Mesenchymal stem cell (in vitro differentiated cells and primary cell): ENCODE measurements at places on chromosomes 6 and 20.
A peak's percentile ranks its signal among the peaks of the same experiment; 100 is the strongest.

DNA sequence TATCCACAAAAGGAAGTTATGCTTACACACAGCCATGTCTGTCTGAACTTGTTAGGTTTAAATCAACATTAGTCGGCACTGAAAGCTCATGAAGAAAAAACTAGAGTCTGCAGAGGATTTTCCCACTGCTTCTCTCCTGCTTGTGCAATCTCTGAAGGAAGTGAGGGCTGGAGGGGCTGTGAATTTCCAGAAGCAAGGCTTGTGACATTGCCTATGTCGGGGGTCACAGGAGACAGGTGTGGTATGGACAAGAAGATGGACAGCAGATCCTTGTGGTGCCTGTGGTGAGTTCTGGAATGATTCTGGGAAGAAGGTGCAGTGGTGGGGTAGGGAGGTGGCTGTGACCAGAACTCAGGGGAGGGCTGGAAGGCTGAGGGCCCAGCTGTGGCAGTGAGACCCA, 84.3 kb upstream of the TRAF3IP2 start:
- DNase-seq = no peak

DNA sequence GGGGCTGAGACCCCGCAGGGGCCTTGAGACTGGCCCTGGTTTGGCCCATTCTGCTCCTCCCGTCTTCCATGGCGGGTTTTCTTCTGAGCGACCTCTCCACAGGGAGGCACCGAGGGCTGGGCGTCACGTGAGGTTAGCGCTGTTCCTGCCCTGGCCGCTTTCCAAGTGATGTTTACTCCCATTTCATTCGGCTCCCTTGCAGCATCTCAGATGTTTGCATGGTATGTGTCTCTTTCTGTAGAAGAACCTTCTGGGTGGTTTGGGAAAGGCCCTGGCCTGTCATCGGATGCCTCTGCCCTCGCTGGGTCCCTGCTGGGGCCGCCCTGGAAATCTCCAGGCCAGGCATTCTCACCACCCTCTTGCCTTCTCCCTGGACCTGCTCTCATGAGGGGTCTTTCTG, 17.3 kb downstream of the RAMACL start:
- DNase-seq = no peak

DNA sequence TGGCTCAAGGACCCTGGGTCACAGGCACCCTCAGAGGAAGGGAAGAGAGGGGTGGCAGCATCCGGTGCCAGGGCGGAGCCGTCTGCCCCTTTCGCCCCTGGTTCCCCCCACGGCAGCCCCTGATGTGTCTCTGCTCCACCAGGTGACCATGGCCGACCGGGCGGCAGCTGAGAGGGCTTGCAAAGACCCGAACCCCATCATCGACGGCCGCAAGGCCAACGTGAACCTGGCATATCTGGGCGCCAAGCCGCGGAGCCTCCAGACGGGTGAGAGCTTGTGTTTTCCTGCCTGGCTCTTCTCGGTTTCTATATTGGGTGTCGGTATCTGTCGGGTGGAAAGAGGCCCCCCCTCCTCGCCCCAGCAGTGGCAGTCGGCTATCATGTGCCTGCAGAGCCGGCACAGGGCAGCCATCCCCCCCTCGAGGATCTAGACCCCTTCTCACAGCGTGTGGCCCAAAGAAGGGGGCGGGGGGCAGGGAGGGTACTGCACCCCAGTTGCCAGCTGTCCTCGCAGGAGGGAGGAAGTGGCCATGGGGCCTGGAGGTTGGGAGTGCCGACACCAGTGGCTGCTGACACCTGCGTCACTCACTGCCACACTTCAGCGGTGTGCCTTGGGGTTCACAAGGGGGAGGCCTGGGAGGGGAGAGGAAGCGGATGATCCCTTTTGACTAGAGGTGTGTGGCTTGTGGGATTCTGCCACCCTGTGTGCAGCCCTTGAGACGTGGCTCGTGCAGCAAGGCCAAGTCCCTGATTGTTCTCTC, 1.5 kb downstream of the RBM38 start:
- DNase-seq = no peak

GRCh38 chr6:157099912-157100593, 223.3 kb downstream of the TMEM242 start:
- DNase-seq = no peak

DNA sequence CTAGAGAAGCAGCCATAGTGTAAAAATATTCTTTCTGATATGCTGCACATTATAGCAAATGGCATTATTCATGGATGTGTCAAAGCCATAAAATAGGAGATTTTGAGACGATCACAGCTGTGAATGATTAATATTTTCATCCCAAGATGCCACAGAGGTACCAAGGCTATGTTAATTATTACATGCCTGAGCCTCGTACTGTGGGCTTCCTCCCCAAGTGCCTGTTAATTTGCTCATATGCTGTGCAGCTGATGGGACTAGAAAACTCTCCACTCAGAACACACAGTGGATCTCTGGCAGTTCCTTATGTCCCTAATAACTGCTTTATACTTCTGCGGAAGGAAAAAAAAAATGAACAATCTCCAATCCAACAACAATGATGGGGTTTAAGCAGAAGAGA, 184.9 kb upstream of the TSHZ2 start:
- DNase-seq = no peak

- no peak for DNase-seq
These were observed 67.5 kb upstream of the THEMIS start for GRCh38 chr6:127968394-127968793.

GRCh38 chr6:33592595-33593413, 12.7 kb upstream of the BAK1 start:
- no peak for DNase-seq

DNA sequence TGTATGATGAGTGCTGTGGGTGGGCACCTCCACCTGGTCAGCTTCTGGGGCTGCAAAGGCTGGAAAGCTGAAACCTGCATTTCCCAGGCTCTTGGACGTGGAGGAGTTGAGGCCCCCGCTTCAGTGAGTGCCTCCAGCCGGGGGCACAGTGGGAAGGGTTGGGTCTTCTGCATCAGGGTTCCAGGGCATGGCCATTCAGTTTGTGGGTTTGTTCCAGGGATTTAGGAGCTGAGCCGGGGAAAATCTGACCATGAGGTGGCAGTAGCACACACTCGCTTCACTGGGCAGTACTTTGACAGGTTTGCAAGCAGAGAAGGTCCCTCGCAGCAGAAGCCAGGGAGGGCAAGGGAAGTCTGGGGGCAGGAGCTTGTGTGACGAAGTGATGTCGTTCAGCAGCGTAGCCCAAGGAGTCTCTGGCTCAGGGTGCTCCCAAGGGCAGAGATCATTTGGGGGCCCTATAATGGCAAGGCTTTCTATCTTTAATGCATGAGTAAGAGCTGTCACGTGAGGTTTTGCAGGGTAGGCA, 69.5 kb upstream of the SULF2 start:
- DNase-seq = peak; percentile 53

- DNase-seq = peak; percentile 12
These were observed 99.3 kb downstream of the PRND start for GRCh38 chr20:4820806-4821518.

DNA sequence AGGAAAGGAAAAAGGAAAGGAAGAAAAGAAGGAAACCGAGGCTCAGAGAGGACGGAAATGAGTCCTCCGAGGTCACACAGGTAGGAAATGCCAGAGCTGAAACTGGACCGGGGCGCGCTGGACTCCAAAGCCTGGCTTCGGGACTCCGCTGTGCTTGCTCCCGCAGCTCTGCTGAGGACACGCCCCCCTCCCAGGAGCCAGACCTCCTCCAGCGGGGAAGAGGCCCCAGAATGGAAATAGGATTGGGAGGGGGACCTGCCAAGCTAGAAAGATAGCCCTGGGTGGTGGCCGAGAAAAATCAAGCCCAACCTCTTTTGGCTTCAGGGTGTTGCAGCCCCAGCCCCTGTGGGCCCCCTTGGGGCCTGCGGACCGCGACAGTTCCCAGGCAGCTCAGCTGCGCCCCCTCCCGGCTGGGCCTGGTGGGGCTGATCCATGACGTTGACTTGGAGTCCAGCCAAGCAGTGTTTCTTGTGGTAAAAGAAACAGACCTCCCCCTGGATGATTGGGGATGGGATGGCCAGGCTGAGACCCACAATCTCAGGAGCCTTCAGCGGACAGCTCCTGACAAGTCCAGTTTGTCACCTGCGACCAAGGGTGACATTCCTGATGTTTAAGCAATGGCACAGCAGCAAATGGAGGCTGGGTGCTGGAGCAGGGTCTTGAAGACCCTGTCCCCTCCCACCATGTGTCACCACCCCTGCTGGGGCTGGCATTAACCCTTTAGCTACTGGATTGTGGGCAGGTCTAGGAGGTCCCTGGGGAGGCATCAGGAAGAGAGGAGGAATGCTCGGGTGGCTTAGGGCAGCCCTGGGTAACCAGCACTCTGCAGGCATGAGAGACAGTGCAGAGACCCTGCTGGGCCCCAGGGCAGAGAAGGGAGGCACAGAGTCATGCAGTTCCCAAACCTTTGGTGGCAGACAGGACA, 55.4 kb downstream of the RIPOR3 start:
- DNase-seq = peak; percentile 88

DNA sequence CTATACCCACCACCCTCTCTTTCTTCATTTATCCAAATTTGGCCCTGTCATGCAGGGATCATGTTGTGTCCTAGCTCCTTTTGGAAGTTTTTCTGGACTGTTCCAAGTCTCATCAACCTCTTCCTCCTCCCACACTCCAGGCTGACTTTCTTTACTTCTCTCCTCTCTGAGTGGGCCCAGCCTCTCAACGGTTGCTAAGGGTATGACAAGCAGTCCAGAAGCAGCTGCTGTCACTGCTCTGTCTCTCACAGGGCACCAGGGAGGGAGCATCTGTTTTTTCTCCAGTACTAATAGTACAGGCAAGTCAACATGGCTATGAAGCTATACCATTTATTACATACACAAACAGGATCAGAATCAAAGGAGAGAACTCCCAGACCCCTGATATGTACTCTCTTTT, 8.2 kb downstream of the NT5DC1 start:
- DNase-seq = peak; percentile 35

GRCh38 chr6:143759666-143760065, 81.9 kb downstream of the PHACTR2 start:
- no peak for DNase-seq

DNA sequence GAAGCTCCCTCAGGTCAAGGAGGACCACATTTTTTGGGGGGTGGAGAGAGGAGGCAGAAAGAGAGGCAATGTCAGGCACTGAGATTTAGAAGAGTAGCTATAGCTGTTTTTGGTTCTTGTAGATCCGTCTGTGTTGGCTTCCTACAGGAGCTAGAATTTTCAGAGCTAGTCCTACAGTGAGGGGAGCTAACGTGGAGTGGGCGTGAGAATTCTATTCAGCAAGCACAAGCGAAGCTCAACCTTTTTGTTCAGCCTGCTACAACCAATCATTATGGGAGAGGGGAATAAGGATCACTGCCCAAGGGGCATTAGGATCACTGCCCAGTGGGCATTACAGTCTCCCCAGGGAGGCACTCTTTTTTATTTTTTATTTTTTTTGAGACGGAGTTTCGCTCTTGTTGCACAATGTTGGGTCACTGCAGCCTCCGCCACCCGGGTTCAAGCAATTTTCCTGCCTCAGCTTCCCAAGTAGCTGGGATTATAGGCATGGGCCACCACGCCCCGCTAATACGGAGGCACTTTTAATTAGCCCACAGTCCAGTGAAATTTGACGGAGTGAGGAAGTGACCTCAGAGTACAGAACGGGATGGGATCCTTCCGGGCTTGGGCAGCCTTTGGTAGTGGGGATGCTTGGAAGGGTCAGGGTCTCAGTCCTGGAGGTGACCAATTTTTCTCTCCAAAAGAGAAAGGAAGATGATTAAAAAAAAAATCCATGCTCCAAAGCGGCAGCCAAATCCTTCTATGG, 1.1 kb upstream of the PANK2 start:
- no peak for DNase-seq

GRCh38 chr6:53327017-53327395, 21.7 kb downstream of the ELOVL5 start:
- no peak for DNase-seq

- peak; percentile 93 for DNase-seq
These were observed 24.0 kb upstream of the HDAC2 start for GRCh38 chr6:113994934-113995342.

DNA sequence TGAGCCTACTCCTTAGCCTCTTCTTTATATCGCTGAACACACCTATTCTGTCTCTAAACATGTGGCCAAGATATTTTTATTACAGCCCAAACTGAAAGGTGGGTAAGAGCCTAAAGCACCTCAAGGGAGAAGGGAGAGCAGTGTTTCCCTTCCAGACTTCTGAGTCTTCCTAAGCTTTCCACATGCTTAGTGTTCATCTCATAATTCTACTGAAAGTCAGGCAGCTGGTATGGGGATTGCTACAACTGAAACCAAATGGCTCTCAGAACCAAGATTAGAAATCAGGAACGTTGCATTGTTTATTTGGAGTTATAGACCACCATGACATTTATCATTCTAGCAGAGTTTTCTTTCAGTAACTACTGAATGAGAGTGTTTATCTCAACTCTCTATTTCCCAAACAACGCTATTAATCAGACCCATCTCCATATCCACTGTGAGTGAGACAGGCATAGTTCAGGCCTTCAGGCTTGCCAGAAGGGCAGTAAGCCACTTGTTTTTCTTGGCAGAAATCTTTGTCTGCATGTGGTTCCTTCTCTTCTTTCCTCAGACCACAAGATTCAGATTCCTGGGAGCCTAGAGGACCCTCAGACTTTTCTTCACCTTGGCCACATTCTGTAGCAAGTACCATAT, 22.8 kb downstream of the VGLL2 start:
- DNase-seq = no peak

DNA sequence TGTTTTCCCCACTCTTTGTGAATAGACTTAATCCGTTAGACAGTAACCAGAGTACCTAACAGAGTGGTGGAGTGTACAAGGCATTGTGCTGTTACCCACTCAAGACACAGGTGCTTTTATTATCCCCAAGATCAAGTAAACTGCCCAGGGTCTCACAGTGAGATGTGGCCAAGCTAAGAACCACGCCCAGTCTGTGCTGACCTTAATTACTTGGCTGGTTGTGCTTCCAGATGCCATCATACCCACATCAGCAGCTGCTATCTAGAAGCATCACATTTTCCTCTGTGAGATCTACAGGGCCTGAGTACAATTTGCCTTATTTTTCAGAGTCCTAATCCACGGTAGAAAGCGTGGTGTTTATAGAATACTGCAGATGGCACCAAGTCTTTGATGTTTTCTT, 70.3 kb downstream of the GFRA4 start:
- DNase-seq = no peak

GRCh38 chr6:155832596-155832995, 377.0 kb upstream of the NOX3 start:
- DNase-seq = peak; percentile 89

DNA sequence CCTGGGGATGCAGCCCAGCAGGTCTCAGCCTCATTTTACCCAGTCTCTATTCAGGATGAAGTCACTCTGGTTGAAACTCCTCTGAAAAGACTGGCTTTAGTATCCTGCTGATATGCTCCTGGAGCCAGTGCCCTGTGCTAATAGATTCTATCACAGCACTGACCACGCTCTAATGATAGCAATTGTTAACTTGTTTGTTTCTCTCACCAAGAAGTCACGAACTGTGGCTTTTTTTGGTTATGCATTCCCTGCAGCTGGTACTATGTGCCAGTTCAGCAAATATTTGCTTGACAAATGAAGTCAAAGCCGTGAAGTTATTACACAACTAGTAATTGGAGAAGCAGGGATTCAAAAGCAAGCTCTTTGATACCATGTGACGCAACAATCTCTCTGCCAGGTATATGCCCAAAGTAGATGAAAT, 754.6 kb downstream of the KIF16B start:
- no peak for DNase-seq

GRCh38 chr6:134172706-134173365, 120.4 kb upstream of the SLC2A12 start:
- DNase-seq = no peak

- no peak for DNase-seq
These were observed 128.8 kb downstream of the QKI start for GRCh38 chr6:163543321-163543720.

- no peak for DNase-seq
These were observed 59.2 kb upstream of the ADGRB3 start for GRCh38 chr6:68575765-68576439.
